ENCODE measurements at places on chromosomes 5 and 9.

GRCh38 chr9:76086539-76086938 lies 196.1 kb downstream of the PCSK5 start:
- no peak for DNase-seq

- no peak for DNase-seq
Observed at GRCh38 chr5:135243556-135244285, 155.3 kb downstream of the MACROH2A1 start.

- no peak for DNase-seq
Observed at GRCh38 chr5:38403877-38404635, 145.7 kb downstream of the EGFLAM start.

GRCh38 chr9:108569624-108570023 lies 286.2 kb downstream of the ACTL7B start:
- DNase-seq: peak; percentile 42

GRCh38 chr9:109585796-109586195 lies 87.7 kb upstream of the PTPN3 start:
- DNase-seq: no peak

GRCh38 chr5:180069589-180070247 lies 1.8 kb downstream of the RNF130 start:
- DNase-seq: no peak

GRCh38 chr5:178312880-178313282 lies 80.3 kb upstream of the PHYKPL start:
- DNase-seq: no peak

DNA sequence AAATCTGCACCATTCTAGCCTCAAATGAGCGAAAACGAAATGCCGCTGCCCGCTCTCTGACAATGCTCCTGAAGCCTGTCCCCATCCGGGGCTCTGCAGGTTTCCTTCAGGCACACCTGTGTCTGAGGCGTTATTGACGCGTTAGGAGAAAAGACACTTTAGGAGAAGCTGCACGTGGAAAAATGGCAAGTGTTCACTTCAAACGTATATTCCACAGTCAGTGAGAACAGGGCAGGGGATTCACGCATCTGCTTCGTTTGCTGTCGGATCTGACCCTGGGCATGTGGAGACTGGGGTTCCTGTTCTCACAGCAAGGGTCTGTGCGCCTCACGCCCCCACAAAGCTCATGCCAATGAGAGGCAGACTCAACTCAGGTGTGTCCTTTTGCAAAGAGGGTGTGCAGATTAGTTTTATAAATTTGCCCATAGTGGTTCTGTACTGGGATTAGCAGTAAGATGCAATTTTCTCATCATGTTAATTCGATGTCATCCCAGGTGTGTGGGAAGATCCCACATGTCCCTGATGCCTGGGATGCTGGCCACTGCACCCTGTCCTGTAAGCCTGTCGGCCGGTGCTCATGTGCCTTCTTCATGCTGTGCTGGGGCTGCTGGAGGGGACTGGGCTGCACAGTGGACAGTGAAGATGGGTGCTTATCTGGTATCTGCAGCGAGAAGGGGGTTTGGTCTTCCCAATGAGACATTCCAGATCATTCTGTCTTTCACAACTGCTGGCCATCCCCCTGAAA lies 11.2 kb upstream of the TBC1D9B start:
- DNase-seq: no peak

GRCh38 chr9:136997830-136998234 lies 1.5 kb upstream of the CLIC3 start:
- DNase-seq: no peak

- no peak for DNase-seq
Observed at GRCh38 chr9:96483733-96484390, 33.9 kb downstream of the HABP4 start.

- DNase-seq: no peak
Observed at GRCh38 chr9:137359850-137360249, 57.8 kb upstream of the NRARP start.

- DNase-seq: peak; percentile 5
Observed at GRCh38 chr5:40333459-40334241, 346.1 kb upstream of the PTGER4 start.

- no peak for DNase-seq
Observed at GRCh38 chr9:136880651-136881050, 5.7 kb upstream of the TRAF2 start.

GRCh38 chr5:87027570-87027969 lies 240.1 kb upstream of the RASA1 start:
- DNase-seq: no peak

DNA sequence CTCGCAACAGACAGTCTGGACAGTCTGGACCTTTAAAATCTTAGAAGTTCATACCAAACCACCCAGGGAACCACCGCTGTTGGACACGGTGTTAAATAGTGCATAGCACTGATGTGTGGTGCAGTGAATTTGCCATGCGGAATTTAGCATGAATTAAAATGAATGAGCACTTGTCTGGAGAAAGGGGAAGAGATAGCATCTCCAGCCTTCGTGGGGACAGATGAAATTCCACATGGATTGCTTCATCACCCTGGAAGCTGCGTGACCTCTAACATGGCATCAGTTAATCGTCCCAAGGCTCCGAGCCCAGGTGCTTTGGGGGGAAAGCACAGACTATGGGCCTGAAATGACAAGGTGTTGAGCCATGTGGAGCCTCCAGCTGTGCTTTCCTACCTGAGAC lies 91.4 kb downstream of the ADAMTS16 start:
- no peak for DNase-seq

DNA sequence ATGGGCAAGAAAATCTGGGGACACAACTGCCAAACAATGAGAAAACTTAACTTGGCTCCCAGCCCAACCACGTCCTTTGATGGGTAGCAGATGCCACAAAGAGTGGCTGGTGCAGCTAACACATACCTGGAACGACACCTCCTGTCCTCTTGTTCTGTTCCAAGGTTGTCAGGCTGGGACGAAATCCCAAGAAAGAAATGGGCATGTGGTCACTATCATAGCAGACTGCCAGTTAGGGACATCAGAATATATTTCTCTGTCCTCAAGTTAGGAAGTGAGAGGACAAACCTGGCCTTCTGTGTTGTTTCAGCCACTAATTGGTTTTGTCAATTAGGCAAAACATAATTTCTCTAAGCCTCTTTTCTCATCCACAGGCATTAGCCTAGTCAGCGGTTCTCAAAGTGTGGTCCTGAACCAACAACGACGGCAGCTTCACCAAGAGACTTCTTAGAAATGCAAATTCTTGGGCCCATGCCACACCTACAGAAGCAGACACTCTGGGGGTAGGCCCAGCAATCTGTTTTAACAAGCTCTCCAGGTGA lies 63.4 kb downstream of the RAPGEF1 start:
- DNase-seq: no peak

- DNase-seq: no peak
Observed at GRCh38 chr5:178590924-178591423, 781 bp upstream of the COL23A1 start.

DNA sequence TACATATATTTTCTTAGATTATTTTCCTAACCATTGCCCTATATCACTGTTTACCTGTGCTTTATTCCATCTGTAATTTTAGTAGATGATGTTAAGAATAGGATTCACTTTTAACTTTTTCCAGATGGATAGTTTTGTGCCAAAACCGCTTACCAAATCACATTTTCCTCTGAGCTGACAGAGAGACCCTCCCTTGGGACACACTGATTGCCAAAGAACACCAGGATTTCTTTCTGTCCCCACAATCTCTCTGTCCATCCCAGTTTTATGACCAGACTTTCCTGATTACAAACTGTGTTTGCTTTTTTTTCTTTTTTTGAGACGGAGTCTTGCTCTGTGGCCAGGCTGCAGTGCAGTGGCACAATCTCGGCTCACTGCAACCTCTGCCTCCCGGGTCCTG lies 81.3 kb upstream of the SPATA31C2 start:
- no peak for DNase-seq

DNA sequence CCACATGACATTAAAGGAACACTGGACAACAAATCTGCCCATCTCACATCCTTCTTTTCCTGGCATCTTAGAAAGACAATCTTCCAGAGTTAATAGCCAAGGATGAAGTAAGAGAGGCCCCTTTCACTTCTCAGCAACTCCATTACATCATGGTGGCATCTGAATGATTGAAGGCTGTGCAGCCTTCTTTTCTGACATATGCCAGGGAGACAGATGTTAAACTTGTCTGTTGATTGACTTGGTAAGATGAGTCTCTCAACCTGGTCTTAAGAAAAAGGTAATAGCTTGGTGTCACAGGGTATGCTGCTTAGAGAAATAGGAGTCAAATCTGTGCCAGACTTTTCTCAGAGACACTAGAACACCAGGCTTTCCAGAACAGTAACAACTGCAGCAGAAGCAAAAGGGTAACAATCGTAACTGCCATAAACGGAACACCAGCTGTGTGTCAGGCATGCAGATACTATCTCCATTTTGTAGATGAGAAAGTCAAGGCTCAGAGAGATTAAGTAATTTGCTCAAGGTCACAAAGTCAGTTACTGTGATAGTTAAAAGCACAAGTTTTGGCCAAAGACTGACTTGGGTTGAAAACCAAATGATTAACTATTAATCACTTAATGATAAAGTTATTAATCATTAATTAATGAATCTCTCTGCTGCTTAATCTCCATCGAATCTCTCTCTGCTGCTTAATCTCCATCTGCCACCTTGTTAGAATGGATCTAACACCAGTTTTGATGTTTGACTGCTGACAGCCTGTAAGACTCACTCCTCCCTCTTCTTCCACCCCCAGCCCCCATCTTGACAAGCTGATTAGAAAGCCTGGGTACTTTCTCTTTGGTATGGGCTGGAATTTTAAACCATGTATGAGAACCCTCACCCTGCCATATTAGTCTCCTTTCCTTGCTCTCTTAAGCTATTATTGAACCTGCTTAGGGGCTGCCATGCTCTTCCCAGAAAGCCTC lies 353.5 kb downstream of the ENC1 start:
- DNase-seq: no peak

DNA sequence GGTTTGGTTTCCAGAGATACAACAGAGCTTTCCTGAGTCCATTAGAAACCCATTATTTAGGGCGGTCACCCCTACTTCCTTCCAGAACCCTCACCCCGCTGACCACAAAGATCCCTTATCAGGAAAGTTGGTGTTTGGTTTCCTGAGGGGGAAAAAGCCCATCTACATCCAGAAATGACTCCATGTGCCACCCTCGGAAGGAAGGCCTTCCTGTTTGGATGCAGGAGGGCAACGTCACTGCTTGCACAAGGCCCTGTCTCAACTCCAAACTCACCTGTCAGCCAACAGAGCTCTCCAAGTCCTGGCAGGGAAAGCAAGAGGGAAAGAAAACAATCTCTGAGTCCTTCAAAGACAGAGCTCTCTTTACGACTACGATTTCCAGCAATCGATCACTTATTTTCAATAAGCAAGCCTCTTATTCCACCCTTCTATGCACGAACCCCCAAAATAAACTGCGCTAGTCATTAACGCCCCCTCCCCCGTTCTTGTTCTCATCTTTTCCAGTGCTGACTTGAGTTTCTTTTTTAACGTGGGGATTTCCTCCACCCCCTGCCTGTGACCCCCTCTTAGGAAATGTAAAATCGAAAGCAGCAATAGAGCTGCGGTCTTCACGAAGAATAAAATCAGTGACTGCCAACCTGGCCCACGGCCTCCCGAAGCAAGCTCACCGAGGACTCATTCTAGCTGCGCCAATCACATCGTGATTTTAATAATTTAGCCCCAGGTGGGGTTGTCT lies 35.7 kb upstream of the NTNG2 start:
- no peak for DNase-seq

- DNase-seq: no peak
Observed at GRCh38 chr9:84331119-84331809, 9.3 kb downstream of the SLC28A3 start.

DNA sequence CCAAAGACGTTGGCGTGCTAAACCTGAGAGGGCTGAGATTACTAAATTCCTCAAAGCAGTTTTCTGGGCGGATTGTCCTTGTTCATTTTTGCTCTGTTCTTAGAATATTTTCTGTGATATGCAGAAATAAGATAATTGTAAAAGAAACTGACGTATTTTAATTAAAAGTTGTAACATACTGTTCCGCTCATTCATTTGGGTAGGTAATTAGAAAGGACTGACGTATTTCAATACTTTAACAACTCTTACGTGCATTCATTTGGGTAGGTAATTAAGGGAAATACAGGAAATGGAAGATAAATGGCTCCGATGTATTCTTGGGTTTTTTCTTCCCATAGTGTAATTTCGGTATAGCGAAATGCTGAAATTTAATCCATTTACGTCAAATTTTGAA lies 1.1 kb downstream of the OSTF1 start:
- no peak for DNase-seq

DNA sequence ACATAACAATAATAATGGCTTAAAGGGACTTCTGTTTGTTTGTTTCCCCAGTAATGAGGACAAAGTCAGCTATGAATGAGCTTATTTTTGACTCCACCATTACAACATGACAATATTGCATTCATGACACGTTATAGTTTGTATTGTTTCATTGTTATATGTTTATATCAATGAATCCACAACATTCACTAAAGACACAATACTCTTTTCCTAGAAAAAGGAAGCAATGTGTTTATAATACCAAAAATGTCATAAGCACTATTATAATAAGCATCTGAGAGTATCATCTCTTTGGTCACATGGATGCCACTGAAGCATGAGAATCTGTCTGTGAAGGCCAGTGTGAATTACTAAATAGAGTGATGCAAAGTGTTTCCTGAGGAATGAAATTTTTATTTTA lies 1026.9 kb upstream of the C9orf72 start:
- no peak for DNase-seq

- DNase-seq: no peak
Observed at GRCh38 chr5:97936231-97936630, 753.2 kb upstream of the RIOK2 start.

- DNase-seq: peak; percentile 40
Observed at GRCh38 chr5:170552621-170553115, 48.8 kb downstream of the KCNIP1 start.

GRCh38 chr9:122107291-122107805 lies 14.2 kb upstream of the TTLL11 start:
- DNase-seq: no peak

DNA sequence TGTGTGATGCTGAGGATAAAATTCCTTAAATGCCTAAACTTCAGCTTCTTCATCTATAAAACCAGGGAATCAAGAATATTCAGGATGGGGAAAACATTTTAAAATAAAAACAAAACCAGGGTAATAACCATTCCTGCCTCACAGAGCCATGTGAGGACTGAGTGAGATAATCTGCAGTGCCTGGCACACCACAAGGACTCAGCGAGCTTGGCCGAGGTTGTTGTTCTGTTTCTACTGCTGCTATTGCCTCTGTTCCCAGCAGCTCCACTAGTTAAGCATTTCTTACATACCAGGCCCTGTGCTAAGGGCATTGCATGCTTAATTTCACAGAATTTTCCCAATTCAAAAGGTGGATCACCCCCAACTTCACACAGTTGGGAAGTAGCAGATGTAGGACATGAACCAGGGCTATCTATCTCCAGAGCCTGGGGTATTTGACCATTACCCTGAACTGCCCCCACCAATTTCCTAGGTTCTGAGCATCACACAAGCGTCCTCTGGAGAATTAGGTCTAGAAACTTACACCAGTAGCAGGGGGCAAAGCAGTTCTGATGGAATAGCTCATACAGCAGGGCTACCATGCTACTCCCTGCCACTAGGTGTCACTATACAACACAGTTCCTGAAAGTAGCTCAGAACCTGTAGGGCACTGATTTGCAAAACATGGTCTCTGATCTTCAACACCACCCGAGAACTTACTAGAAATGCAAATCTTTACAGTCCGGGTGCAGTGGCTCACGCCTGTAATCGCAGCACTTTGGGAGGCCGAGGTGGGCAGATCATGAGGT lies 74.3 kb downstream of the LRSAM1 start:
- no peak for DNase-seq

- no peak for DNase-seq
Observed at GRCh38 chr5:110019780-110020179, 330.1 kb downstream of the MAN2A1 start.

All from H54 (cell line).